Activated naive CD4-positive, alpha-beta T cell (primary cell): ENCODE measurements at places on chromosomes 1 and 21.

- no peak for DNase-seq
These were observed 47.8 kb downstream of the C1orf198 start for GRCh38 chr1:230820568-230820967.

GRCh38 chr1:60622486-60622885, 459.9 kb upstream of the NFIA start:
- no peak for DNase-seq

GRCh38 chr1:180945551-180945950, 32.9 kb downstream of the KIAA1614 start:
- DNase-seq = no peak

- no peak for DNase-seq
These were observed 162.9 kb upstream of the GJB5 start for GRCh38 chr1:34591751-34592629.

- DNase-seq = no peak
These were observed 713.5 kb downstream of the AMY1C start for GRCh38 chr1:104463126-104463697.

DNA sequence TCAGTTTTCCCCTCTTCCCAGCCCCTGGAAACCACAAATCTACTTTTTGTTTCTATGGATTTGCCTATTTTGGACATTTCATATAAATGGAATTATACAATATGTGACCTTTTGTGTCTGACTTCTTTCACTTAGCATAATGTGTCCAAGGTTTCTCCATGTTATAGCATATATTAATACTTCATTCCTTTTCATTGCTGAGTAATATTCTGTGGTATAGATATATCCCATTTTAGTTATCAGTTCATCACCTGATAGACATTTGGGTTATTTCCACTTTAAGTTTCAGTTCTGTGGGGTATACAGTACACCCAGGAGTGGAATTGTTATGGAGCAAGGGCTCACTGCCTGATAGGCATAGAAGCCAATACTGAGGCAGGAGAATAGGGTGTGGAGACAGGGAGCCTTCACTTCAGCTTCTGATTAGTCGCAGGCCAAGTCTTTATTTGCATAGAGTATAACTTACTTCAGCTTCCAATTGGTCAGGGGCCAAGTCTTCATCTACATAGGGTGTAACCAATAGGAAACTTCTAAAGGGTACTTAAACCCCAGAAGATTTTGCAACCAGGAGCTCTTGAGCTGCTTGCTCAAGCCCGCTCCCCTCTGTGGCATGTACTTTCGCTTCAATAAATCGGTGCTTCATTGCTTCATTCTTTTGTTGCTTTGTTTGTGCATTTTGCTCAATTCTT, 8.3 kb upstream of the NVL start:
- no peak for DNase-seq

DNA sequence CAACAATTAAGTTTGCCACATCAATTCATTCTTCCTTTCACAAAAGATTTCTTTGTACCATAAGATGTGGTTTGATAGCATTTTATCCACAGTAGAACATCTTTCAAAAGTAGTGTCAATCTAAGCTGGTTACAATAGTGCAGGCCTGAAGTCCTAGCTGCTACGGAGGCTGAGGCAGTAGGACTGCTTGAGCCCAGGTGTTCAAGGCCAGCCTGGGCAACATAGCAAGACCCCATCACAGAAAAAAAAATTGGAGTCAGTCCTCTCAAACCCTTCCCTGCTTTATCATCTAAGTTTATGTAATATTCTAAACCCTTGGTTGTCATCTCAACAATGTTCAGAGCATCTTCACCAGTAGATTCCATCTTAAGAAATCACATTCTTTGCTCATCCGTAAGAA, 31.7 kb downstream of the DENND1B start:
- DNase-seq = no peak

- DNase-seq = no peak
These were observed 53.7 kb upstream of the HMCN1 start for GRCh38 chr1:185680453-185680852.

GRCh38 chr1:238558156-238558555, 667.4 kb upstream of the ZP4 start:
- DNase-seq = no peak
